Spinal cord (tissue), 10 donors: ENCODE measurements at places on chromosomes 6 and 20. TPM values are rescaled to one million over a fixed set of nuclear protein-coding genes. Genes with fewer than 3 reads are reported as not detected.

C6orf132 gene
- total RNA-seq: 0.10 TPM

EPPIN gene
- 0.10 TPM for total RNA-seq

TINAG gene
- not detected for total RNA-seq

HSPA12B gene
- total RNA-seq: 14.8 TPM

ZSCAN9 gene
- total RNA-seq: 26.0 TPM

KIF25 gene
- not detected for total RNA-seq

DNA sequence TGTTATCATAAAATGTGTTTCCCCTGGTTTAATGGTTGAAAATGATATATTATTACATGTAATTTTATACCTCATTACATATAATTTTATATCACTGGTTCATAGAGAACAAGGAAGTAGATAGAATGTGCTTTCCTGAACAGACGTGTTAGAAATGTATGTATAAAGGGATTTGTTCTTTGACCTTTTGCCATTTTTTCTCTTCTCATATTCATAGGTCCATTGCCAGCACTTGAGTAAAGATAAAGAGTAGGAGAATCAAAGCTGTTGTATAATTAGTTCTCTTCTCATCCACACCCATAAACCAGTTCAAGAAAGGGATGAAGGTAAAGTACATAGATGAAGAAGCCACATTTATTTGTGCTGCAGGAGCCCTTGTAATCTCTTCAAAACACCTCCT is 46.7 kb downstream of the RNF217 start:
- no peak for DNase-seq

GRCh38 chr6:53279293-53279692 is 69.5 kb downstream of the ELOVL5 start:
- no peak for DNase-seq

- DNase-seq: no peak
Measured at GRCh38 chr6:153328194-153328593, 197.1 kb upstream of the RGS17 start.

GRCh38 chr20:24066076-24066700 is 77.6 kb upstream of the GGTLC1 start:
- no peak for DNase-seq

GRCh38 chr6:18154507-18155149 is at the start of gene TPMT:
TSS of gene TPMT (minus strand) at chr6:18155077. CDS start at chr6:18149127, 5,950 bp downstream.
- no peak for DNase-seq

DNA sequence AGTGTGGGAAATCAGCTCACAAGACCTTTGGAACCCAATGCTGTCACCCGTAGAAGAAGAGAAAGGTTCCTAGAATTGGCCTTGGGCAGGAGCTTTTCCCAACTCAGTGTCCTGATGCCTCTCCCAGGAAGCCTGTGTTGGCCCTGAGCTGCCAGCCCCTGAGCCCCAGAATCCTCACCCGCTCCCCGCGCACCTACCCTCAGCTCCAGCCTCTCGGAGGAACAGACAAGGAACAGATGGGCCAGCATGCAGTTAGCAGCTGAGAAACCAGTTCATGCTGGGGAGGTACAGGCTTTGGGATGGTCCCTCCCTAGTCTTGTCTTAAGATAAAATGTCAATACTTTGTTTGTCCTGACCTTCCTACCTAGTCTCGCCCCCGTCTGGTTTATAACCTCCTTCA is 121.9 kb upstream of the CDH4 start:
- DNase-seq: no peak

DNA sequence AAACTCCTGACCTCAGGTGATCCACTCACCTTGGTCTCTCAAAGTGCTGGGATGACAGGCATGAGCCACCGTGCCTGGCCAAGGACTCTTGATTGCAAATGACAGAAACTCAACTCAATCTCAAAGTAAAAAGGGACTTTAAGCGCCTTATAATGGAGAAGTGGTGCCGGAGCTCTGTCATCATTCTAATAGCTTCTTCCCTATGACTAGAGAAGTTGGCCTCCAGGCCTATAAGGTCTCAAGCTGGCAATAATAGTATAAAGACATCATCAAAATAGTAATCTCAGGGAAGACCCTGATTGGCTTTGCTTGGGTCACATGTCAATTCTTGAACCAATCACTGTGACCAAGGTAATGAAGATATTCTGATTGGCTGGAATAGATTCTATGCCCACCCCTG is 8.5 kb upstream of the KIAA1755 start:
- no peak for DNase-seq

GRCh38 chr20:4179545-4179944 is 164.2 kb upstream of the RNF24 start:
- DNase-seq: no peak
